ENCODE measurements at places on chromosomes 4 and X. TPM values are rescaled to one million over a fixed set of nuclear protein-coding genes. Genes with fewer than 3 reads are reported as not detected.

The DRP2 gene
- 0.15 TPM for total RNA-seq

The HSFX1 gene
- 1.0 TPM for total RNA-seq

The DKK2 gene
- not detected for total RNA-seq

The LAMP2 gene
- total RNA-seq, result 243 TPM

The CT47B1 gene
- total RNA-seq, result not detected

GRCh38 chr4:38724475-38724808, 58.3 kb downstream of the TLR10 start:
- no peaks in the 10 kb centered on the region for H3K36me3 ChIP-seq
- no peak overlapping the region for H3K27ac ChIP-seq
- peaks cover 3% of the 10 kb centered on the region for H3K4me1 ChIP-seq

The TBX22 gene
- total RNA-seq, result not detected

GRCh38 chr4:74056114-74056857, 17.8 kb upstream of the CXCL3 start:
- H3K27me3 ChIP-seq, result no peaks in the 10 kb centered on the region
- no peak overlapping the region for H3K4me3 ChIP-seq
- no peak for DNase-seq

- no peak for DNase-seq
- H3K4me3 ChIP-seq, result no peak overlapping the region
- H3K36me3 ChIP-seq, result no peaks in the 10 kb centered on the region
- no peak overlapping the region for H3K27ac ChIP-seq
- H3K4me1 ChIP-seq, result no peaks in the 10 kb centered on the region
These were observed 186.8 kb downstream of the NDST4 start for GRCh38 chr4:114926583-114926982.

The ARR3 gene
- total RNA-seq, result not detected

GRCh38 chr4:56860781-56861180, 39.3 kb upstream of the SPINK2 start:
- no peaks in the 10 kb centered on the region for H3K27me3 ChIP-seq
- H3K27ac ChIP-seq, result no peak overlapping the region
- DNase-seq, result no peak
- H3K36me3 ChIP-seq, result no peaks in the 10 kb centered on the region
- no peak overlapping the region for H3K4me3 ChIP-seq
- no peaks in the 10 kb centered on the region for H3K4me1 ChIP-seq

DNA sequence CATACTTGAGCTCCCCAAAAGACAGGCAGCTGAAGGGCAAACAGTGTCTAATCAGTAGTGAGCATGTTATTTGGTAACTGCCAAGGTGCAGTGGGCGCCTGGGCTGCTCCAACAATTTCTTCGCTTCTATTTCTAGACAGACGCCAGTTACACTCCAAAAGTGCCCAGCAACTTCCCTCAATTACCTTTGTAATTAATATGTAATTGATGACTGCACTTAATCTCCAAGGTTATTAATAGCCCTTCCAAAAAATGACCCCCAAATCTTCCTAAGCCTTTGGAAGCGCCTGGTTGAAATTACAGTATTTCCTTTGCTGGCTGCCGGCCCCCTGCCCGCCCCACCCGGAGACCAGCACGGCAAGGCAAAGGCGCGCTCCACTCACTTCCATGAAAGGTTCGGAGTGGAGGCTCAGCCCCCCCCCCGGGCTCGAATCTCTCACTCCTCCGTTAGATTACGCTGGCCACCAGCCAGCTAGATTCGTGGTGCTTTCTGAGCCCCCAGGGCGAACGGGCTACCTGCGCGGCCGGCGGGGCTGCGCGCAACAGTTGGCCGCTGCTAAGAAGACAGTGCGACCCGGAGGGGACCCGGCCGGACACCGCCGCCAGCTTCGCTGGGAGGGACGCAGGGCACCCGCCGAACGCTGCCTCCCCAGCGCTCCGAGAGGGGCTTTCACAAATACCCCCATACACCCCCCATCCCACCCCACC, 1.9 kb downstream of the GPC4 start:
- H3K4me1 ChIP-seq, result no peaks in the 10 kb centered on the region
- H3K27ac ChIP-seq, result no peak overlapping the region
- H3K27me3 ChIP-seq, result peaks cover 32% of the 10 kb centered on the region
- no peak overlapping the region for H3K4me3 ChIP-seq
- DNase-seq, result no peak

DNA sequence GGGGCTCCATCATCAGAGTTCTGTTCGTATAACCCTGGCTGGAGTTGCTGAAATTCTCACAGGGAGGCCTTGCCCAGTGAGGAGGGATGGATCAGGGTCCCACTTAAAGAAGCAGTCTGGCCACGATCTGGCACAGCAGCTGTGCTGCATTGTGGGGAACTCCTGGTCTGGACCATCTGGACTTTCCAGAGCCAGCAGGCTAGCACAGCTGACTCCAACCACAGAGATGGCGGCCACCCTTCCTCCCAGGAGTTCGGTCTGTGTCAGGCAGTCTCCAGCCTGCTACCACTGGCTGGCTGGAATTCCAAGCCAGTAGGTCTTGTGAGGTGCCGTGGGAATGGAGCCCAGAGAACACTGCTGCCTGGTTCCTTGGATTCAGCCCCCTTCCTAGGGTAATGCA, 62.0 kb downstream of the SLAIN2 start:
- no peaks in the 10 kb centered on the region for H3K36me3 ChIP-seq
- no peak for DNase-seq
- H3K4me1 ChIP-seq, result no peaks in the 10 kb centered on the region
- no peak overlapping the region for H3K27ac ChIP-seq

GRCh38 chr4:44772340-44772739, 46.0 kb upstream of the GNPDA2 start:
- H3K36me3 ChIP-seq, result no peaks in the 10 kb centered on the region
- no peak overlapping the region for H3K27ac ChIP-seq
- no peaks in the 10 kb centered on the region for H3K27me3 ChIP-seq
- no peak overlapping the region for H3K4me3 ChIP-seq
